ENCODE measurements at places on chromosomes 6 and 20.

DNA sequence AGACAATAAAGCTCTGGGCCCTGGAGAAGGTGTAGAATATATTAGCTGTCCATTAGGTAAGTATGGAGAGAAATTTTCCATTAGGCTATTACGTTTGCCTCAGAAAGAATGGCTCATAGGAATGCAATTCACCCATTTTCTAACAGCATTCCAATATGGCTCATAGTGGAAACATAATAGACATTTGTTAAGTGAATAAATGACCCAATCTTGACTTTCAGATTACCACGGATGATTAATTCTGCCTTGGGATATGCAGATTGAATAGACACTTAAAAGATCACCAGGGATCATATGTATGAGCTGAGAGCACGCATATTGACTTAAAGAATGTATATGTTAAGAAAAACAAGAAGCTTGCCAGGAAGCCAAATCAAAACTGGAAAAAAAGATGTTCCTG, 209.1 kb upstream of the CDYL start:
- DNase-seq: no peak

- no peak for DNase-seq
These were observed 128.9 kb upstream of the ZNF184 start for GRCh38 chr6:27601668-27602254.

- no peak for DNase-seq
These were observed 288.0 kb downstream of the PHACTR1 start for GRCh38 chr6:13004601-13005000.

DNA sequence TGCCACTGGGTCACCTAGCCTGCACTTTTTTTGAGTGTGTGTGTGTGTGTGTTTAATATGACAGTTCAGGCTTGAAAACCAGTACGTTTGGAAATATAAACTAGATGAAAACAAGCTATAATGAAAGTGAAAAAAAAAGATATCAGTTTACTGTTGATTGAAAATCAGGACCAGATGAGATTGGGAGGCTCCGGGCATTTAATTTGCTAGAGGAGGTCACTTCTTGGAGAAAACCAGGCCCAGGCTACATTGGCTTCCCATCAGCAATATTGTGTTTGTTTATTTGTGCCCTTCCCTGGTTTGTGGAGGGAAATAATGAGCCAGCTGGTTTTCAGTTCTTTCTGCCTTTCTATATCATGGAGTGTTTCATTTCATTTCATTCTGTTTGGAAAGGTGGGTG, 246.6 kb upstream of the JAG1 start:
- DNase-seq: no peak

- no peak for DNase-seq
These were observed 40.6 kb upstream of the TMEM181 start for GRCh38 chr6:158519300-158519699.

- DNase-seq: no peak
These were observed 123.9 kb downstream of the COL12A1 start for GRCh38 chr6:75081921-75082320.

DNA sequence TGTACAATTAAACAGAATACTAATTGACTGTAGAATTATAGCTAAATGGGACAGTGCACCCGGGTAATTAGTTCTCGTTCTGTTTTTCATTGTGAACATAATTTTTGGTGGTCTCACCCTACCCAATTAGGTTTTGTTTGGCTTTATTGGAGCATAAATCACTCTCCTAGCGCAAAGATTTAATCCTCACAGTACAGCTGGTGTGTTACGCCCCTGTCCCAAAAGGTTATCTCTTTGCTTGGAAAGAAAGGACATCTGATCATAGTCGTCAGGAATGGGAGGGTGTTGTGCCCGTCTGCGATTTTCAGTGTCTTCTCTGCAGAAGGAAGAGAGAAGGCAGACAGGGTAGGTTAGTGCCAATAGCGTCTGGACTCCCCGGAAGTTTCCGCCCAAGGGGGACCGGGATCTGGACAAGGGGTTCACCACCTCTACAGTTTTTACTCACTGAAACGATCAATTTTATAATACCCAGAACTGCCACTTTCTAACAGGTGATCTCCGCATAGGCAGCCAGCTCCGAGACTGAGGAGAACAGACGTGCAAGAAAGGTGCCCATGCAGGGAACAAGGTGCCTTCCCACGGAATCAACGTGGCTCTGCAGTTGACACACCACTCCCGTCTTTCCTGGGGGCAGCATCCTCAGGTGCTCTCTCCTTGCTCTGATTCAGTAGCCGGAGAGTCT, 617.4 kb upstream of the CDH4 start:
- DNase-seq: no peak

GRCh38 chr6:46867411-46867810, 54.3 kb downstream of the ADGRF5 start:
- DNase-seq: no peak

DNA sequence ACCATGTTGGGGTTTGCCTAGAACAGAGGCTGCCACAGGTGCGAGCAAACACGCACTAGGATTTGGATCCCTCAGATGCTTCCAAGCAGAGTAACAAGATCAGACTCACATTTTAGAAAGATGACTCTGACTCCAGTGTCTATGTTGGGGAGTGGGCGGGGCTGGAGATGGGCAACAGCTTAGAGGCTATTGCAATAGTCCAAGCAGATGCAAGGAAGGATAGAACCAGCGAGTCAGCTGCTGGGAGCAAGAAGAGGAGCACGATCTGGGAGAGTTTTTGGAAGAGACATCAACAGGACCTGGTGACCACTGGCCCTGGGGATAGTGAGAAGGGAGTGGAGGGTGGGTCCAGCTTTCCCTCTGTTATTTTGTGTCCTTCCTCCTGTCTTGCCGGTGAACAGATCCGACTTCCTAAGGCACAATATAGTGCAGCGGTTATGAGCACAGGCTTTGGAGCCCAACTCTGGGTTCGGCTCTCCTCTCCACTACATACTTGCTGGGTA, 52.7 kb downstream of the FGD2 start:
- DNase-seq: no peak

DNA sequence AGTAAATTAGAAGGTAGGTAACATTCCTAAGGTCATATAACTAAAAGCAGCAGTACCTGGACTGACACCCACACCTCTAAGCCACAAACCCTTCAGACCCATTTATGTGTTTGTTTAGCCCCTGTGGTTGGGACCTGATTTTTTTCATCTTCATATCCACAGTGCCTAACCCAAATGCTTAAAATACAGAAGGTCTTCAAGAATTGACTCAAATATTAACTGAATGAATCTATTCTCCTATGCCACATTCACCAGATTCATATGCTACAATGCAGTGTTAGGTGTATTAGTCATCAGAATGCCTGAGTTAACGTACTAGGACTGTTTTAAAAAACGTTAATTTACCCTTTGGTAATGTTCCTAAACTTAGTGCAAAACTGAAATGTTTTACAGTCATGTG, 124.8 kb downstream of the AHI1 start:
- DNase-seq: no peak

DNA sequence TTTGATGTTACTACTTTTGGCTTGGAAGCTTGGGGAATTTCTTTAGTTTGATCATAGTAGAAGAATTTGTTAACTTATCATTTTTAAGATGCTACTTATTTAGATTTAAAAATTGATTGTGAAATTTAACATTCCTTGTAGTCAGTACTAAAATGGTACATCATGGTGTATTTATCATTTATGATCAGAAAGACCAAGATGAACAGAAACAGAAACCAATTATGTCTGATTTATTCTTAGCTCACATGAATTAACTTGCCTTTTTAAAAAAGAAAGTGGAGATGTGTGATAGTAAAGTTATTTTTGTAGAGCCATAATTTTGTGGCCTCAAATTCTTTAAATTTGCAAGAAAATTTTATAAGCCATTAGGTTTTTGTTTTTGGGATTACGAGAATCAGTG, 77.6 kb downstream of the LIN28B start:
- DNase-seq: no peak

GRCh38 chr6:45069091-45069490, 259.0 kb upstream of the RUNX2 start:
- DNase-seq: no peak

GRCh38 chr20:5606350-5606749, 143.9 kb upstream of the SHLD1 start:
- no peak for DNase-seq

DNA sequence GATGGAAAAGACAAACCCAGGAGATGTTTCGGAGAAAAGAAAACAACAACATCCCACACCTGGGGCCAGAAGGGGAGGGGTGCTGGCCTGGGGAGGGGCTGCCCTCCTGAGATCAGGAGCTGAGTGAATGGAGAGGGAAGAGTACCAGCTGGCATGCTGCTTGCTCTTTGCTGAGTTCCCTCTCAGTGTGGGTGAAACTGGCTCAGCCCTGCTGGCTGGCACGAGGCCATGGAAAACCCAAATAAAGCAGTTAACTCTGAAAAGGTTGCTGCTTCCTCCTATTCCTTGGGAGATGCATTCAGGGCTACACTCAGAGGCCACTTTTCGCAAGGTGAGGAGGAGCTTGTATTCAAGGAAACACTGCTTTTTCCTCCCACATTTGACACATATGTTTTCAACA, 8.0 kb upstream of the KCNK16 start:
- DNase-seq: peak; percentile 83

GRCh38 chr6:1363729-1364572, 25.4 kb upstream of the FOXF2 start:
- no peak for DNase-seq

DNA sequence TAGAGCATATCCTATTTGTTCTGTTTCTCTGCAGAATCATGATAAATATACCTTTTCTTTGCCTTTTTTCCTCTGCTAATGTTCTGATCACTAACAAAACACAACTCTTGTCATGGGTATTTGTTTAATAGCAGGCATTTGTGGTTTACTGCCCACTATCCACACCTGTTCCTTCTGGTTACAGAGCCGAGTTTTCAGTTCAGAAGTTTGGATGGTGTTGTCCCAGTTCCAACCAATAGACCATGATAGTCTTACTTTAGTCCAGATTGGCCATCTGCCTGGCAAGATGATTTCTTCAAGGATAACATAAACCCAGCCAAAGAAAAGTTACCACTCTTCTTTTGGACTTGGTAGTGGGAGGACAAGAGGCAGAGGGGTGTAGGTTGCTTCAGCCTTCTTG, 211.2 kb downstream of the TFAP2A start:
- DNase-seq: no peak

GRCh38 chr6:137978252-137978896, 111.3 kb downstream of the TNFAIP3 start:
- no peak for DNase-seq

DNA sequence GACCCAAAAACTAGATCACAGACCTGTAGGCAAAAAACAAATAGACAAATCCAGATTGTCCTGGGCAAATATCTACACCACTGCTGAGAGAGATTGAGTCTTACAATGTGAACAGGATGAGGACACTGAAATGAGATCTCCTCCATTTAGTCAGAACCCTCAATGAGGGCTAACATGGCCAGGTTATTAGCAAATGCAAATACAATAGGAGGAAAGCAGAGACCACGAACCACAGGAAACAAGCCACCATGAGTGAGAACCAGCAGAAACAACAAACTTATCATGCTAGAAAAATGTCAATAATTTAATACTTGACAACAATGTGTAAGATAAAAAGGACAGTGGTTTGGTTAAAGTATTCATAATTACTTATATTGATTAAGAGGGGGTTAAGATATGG, 162.8 kb downstream of the SYNE1 start:
- no peak for DNase-seq

GRCh38 chr6:30645989-30646388, 944 bp upstream of the C6orf136 start:
- DNase-seq: no peak

- no peak for DNase-seq
These were observed 81.5 kb downstream of the SULF2 start for GRCh38 chr20:47703748-47704147.

DNA sequence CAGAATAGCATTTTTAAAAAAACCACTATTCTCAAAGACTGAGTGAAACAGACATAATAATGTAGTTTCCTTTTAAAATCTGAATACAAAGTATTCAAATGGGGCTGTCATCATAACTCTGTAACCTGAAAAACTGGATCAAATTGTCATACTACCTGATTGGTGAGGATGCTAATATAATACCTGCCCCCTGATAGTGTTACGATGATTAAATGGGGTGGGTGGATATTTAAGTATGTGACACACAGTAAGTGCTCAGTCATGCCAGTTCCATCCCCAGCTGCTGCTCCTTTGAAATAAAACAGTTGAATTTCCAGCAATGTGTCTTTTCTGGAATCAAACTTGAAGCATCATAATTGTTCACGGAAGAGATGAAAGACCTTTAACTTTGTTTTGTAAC, 8.9 kb downstream of the HTR1B start:
- DNase-seq: no peak

GRCh38 chr6:6803180-6803977, 214.9 kb downstream of the LY86 start:
- no peak for DNase-seq

GRCh38 chr6:11770546-11771466, 7.8 kb downstream of the ADTRP start:
- no peak for DNase-seq

DNA sequence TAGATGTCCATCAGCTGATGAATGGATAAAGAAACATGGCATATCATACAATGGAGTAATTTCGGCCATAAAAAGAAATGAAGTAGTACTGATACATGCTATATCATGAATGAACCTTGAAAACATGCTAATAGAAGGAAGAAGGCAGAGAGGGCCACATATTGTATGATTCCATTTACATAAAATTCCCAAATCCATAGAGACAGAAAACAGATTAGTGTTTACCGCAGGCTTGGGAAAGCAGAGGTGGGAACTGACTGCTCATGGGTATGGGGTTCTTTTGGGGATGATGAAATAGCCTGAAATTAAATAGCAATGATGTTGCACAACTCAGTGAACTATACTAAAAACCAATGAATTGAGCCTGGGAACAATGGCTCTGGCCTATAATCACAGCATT, 58.3 kb downstream of the SERAC1 start:
- DNase-seq: no peak

DNA sequence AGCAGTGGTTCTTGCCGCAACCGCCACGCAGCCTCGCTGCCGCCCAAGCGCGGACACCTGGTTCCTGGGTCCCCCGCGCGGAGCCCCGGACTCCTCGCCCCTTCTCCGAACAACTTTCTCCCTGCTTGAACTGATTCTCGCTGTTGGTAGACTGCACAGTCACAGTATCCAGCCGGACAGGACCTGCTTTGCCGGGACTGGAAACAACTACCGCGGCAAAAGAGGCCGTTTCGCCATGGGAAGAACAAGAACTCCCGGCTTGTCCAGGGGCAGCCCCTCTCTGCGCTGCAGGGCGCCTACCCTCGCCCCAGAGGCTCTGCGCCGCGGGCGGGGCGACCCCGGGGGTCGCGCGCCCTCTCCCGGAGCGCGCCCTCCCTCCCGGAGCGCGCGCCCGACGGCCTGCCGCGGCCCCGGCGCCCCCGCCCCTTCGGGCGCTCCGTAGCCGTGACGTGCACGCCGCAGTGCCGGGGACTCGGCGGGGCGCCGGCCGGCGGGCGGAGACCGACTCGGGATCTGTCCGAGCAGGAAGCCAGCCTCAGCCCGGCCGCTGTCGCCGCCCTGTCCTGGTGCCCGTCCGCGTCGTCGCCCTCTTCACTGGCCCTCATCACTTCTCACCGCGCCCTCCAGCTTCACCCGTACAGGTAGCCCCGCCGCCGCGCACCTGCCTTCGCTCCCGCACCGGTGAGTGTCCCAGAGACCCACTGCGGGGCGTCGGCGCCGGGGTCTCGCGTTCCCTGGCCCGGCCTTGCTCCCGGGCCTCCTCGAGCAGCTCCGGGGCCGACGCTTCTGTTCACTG, at the start of gene MYO6:
TSS of gene MYO6 (plus strand) at position 497 of the 796 bp plus-strand sequence. CDS start 68,309 bp downstream, outside the sequence.
- DNase-seq: peak; percentile 77

All from NCI-H345 (cell line).